ENCODE measurements at places on chromosomes 13 and 19.

DNA sequence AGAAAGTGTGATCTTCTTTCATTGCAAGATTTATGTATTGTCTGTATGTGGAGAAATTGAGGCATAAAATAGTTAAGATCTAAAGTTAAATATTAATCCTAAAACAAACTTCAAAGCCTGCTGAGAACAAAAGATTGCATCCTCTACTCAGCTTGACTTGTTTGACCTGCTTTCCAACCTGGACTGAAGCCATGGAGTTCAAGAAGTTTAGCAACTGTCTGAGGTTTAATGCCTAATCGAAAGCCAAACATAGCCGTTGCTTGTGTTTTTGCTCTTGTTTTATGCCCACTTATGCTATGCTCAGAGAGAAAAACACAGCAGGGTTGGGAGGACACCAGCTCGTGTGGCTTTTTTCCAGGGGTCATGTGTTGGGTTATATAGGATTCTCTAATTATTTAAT, 135.6 kb downstream of the NUFIP1 start:
- DNase-seq = no peak

- no peak for DNase-seq
Measured at GRCh38 chr13:89746554-89746953, 1600.9 kb upstream of the MIR17HG start.

DNA sequence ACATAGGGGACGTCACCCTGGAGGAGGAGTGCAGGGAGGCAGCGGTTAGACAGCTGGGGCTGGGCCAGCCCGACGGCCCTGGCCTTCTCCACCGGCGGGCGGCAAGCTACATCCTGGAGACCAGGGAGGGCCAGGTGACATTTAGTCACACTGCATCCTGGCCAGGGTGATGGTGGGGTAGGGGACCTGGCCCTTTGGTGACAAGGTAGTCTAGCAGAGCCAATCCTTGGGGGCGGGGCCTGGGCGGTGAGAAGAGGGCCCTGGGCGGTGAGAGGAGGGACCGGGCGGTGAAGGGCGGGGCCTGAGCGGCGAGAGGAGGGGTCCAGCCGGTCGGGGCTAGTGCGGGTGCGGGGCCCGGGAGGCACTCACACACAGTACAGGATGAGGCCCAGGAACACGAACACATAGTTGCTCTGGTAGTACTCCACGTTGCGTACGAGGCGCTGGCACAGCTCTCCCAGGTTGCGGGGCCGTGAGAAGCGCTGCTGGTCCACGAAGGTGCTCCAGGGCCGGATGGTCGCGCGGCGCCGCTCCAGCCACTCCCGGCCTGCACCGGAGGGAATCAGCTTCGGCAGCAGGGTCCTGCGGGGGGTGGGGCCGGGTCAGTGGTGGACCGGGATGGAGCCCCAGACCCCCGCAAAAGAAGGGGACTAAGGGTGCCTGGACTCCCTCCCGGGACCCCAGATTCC, 610 bp downstream of the RABAC1 start:
- peak; percentile 70 for DNase-seq

DNA sequence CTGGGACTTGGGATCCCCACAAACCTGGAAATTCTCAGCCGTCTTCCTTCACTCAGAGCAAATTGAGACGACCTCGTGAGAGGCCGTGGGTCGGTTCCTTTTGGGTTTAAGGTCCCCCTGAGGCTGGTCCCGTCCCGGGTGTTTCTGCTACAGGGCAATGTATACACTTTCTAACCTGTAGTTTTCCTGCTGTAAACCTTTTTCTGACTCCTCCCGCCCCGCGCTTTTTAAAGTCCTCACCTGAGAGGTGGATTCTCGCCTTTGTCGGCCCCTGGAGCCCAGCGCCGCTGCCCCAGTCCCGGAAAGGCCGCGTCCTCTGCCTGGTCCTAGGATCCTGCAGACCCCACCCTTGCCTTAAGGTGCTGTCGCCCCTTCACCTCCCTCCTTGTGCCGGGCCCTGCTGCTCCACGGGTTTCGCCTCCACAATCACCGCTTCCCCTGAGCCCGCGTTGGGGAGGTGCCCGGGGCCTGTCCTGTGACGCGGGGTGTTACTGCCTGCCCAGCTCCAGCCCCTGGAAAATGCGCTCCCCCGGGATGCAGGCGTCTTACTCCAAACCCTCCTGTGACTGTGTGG, 391 bp downstream of the ZNF761 start:
- no peak for DNase-seq

- no peak for DNase-seq
Measured at GRCh38 chr19:45069056-45069455, 7.2 kb downstream of the ZNF296 start.

DNA sequence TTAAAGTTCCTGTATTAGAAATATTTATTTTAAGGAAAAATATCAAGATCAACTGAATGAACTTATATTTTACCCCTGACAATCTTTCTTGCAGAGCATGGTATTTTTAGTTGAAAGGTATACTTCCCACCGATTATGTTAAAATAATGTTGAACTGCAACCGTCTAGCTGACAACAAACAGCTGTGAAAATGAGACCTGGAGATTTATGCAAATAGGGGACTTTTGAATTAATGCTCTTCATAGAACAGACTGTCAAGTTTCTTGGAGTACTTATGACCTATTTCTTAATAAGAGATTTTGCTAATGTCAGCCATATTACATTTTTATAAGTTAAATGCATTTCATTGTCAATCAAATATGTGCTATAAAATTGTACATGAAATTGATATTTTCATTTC, 210.9 kb downstream of the NALCN start:
- no peak for DNase-seq

DNA sequence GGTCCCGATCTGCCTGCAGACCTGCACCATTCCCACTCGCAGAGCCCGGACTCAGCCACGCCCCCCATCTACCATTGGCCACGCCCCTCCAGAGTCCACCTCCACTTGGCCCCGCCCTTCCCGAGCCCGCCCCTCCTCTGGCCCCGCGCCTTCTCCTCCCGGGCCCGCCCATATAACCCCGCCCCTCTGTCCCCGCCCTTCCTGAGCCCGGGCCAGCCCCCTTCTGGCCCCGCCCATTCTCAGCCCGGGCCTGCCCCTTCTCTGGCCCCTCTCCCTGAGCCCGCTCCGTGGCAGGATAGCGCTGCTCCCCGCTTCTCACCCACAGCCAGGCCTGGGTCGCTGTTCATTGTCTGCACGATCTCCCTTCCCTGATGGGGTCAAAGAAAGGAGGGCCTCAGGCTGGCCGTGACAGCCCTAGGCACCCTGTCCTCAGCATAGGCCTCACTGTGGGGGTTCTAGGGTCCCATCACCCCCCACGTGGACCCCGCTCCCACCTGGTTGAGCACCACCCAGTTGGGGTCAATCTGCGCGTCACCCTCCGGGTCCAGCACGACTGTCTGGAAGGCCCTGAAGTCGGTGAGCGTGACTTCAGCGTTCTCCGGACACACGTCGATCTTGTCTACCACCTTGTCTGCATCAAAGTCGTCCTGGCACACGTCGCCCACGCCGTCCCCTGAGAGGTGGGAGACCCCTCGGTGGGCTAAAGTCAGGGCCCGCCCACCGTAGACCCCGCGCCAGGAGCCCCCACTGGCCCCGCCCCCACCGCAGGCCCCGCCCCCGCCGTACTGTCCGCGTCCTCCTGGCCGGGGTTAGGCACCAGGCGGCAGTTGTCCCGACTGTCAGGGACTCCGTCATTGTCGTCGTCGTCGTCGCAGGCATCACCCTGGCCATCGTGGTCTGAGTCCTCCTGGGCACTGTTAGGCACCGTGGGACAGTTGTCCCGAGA, 5.7 kb downstream of the COMP start:
- peak; percentile 70 for DNase-seq

DNA sequence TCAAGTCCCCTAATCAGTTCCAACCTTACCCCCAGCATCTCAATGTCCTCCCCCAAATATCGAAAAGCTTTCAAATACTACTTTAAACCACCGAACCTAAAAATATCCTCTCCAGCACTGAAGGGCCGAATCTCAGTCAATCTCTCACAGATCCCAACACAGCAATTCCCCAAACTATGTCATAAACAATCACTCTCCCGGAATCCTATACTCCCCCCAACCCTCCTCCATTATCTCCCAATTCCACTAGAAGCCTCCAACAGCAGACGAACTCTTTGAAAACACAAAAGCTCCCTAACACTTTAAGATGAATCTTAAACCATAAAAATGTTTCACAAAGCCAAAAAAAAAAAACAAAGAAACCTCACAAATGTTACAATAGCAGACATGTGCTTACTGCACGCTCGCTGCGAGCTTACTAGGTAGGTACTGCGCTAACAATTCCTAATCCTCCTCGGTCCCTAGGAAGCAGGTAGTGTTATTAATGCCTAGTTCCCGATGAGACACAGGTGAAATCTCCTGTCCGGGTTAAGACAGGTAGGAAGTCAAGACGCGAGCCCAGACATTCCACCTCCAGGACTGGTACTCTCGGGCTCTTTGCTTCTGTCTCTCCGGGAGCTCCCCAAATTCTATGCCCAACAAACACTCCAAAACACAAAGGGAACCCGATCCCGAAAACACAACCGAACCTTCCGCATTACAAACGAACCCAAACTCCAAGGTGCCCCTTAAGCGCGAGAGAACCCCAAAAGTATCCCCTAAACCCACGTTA, 14.2 kb downstream of the FBXO46 start:
- DNase-seq = no peak

- no peak for DNase-seq
Measured at GRCh38 chr13:28530729-28531076, 35.8 kb upstream of the FLT1 start.

- no peak for DNase-seq
Measured at GRCh38 chr13:51585696-51586095, 1.4 kb downstream of the WDFY2 start.

Data from NCI-H2081 (cell line).